ENCODE measurements at places on chromosomes 2 and 18.
A peak's percentile ranks its signal among the peaks of the same experiment; 100 is the strongest.

DNA sequence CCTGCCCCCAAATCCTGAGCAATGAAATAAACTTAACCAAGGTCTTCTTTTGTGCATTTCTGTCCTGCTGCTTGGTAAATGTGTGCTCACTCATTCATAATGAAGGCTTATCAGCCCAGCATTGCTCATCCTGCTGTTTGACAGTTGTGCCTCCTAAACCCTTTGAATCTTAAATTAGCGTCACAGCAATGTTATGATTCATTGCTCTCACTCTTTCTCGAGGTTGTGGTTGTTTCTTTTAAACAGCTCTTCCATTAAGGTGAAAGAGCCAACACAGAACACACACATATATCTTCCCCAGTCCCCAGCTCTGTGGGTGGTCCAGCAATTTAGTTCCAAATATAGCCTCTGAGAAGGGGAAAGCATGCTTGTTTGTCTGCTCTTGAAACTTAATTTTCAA is 84.0 kb downstream of the EVA1A start:
- no peak for DNase-seq
- peaks cover 3% of the 10 kb centered on the region for H3K27me3 ChIP-seq
- H3K36me3 ChIP-seq = no peaks in the 10 kb centered on the region

DNA sequence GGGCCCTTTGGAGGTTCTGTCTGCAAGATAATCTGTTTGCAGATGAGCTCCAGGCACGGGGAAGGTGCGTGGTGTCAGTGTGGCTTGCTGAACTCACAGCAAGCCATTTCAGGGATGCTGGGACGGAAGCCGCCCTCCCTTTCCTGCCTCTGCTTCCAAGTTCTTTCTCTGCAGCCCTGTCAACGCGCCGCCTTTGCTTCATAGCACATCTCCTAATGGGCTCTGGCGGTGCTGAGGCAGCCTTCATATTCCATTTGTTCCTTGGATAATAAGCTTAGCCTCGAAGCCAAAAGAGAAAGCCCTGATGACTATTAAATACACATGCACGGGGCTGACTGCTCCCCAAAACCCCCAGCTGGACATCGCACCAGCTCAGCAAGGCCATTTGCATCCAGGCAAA is 81.7 kb upstream of the TAF1B start:
- peaks cover 7% of the 10 kb centered on the region for H3K27me3 ChIP-seq
- peaks cover 86% of the 10 kb centered on the region for H3K4me1 ChIP-seq
- no peak overlapping the region for H3K27ac ChIP-seq
- H3K4me3 ChIP-seq = no peak overlapping the region
- no peaks in the 10 kb centered on the region for H3K36me3 ChIP-seq

GRCh38 chr2:216698895-216699294 is 3.5 kb upstream of the IGFBP5 start:
- H3K27me3 ChIP-seq = no peaks in the 10 kb centered on the region
- H3K4me1 ChIP-seq = peaks cover 16% of the 10 kb centered on the region
- DNase-seq = no peak
- H3K27ac ChIP-seq = no peak overlapping the region
- no peak overlapping the region for H3K4me3 ChIP-seq

GRCh38 chr2:171625006-171625405 is 62.3 kb upstream of the DYNC1I2 start:
- no peak for DNase-seq
- peaks cover 7% of the 10 kb centered on the region for H3K27me3 ChIP-seq
- H3K36me3 ChIP-seq = no peaks in the 10 kb centered on the region
- H3K27ac ChIP-seq = no peak overlapping the region
- H3K4me3 ChIP-seq = no peak overlapping the region

GRCh38 chr2:134195341-134195740 is 58.5 kb upstream of the MGAT5 start:
- H3K27me3 ChIP-seq = no peaks in the 10 kb centered on the region
- peaks cover 15% of the 10 kb centered on the region for H3K36me3 ChIP-seq
- H3K4me3 ChIP-seq = no peak overlapping the region
- DNase-seq = no peak
- H3K27ac ChIP-seq = no peak overlapping the region
- H3K4me1 ChIP-seq = peaks cover 22% of the 10 kb centered on the region

DNA sequence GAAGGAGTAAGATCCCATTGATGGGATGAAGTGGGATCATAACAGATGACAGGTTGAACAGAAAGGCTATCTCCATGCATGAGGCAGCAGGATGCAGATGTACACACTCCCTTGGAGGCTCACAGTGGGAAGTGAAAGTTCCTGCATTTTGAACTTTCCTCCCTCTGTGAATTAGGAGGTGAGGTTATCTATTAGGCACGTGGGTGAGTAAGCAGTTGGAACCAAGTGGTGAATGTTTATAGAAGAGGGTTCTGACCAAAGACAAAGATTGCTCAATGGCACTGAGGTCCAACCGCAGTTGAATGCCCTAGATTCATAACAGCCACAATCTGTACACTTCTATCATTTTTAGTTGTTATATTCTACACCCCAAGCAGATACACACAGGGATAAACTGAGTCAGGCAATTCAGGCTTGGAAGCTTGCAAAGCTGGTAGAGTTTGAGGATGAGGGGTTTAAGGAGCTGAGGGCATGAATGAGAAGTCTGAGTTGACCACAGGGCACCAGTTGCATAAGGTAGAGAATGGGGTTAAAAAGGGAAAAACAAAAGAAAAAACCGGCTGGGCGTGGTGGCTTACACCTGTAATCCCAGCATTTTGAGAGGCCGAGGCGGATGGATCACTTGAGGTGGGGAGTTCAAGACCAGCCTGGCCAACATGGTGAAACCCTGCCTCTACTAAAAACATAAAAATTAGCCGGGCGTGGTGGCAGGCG is 7.1 kb upstream of the KCMF1 start:
- peaks cover 48% of the 10 kb centered on the region for H3K4me1 ChIP-seq
- H3K27me3 ChIP-seq = peaks cover 6% of the 10 kb centered on the region
- DNase-seq = no peak
- H3K27ac ChIP-seq = no peak overlapping the region
- H3K36me3 ChIP-seq = peaks cover 57% of the 10 kb centered on the region

DNA sequence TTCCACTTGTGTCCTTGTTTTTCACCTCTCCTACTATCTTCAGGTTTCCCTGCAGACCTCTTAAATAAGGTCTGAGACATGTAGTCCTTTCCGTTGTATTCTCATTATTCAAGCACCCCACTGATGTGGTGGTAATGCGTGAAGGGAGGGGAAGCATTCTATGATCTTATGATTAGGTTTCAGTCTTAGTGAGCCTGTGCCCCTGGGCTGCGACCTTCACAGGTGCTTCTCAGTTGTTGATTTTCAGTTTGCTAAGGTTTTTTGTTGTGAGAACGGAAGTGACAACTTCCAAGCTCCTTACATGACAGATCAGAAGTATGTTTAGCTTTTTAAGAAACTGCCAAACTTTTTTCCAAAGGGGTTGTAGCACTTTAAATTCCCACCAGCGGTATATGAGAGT is 41.3 kb downstream of the VPS54 start:
- no peaks in the 10 kb centered on the region for H3K27me3 ChIP-seq
- no peak overlapping the region for H3K4me3 ChIP-seq
- no peak overlapping the region for H3K27ac ChIP-seq
- DNase-seq = no peak
- no peaks in the 10 kb centered on the region for H3K4me1 ChIP-seq

GRCh38 chr2:48607307-48608014 is 10.2 kb upstream of the GTF2A1L start:
- DNase-seq = no peak
- H3K4me3 ChIP-seq = no peak overlapping the region
- no peaks in the 10 kb centered on the region for H3K4me1 ChIP-seq
- peak overlapping the region; percentile 51 for H3K27ac ChIP-seq
- H3K27me3 ChIP-seq = no peaks in the 10 kb centered on the region

DNA sequence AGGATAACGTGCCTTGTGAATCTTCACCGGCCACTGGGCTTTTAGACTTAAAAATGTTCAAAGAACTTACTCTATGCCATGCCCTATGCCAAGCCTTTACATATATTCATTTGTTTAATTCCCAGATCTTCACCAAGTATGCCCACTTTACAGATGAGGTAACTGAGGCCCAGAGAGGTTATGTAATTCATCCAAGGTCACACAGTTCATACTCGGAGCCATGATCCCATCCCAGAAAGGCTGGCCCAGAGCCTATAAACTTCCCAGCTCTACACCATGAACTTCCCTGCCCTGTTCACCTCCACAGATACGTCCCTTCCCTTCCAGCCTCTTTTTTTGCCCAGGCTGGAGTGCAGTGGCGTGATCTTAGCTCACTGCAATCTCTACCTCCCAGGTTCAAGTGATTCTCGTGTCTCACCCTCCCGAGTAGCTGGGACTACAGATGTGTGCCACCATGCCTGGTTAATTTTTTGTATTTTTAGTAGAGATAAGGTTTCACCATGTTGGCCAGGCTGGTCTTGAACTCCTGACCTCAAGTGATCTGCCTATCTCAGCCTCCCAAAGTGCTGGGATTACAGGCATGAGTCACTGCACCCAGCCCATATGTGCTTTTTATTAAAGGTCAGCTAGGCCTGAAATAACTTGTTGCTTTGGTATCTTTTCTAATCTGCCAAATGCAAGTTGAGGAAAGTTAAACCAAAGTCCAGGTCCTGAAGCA is 44.1 kb downstream of the MTHFD2 start:
- no peak overlapping the region for H3K27ac ChIP-seq
- DNase-seq = no peak
- H3K4me3 ChIP-seq = no peak overlapping the region
- no peaks in the 10 kb centered on the region for H3K36me3 ChIP-seq

DNA sequence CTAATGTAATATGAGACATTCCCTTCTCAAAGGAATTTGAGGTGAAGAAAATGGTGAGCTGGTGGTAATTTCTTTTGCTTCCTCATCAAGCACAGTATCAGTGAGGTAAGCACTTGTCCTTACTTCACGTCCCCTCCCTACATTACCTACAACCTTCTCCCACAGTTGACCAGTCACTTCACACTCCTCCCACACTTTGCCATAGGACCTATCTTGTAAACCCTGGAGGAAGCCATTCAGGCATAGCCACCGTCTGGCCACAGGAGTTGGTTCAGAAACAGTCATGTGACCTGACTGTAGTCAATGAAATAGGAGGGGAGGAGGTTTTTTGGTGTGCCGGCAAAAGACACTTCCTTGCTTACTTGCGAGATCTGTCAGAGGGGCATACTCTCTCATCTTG is 12.1 kb downstream of the ACOXL start:
- H3K4me3 ChIP-seq = no peak overlapping the region
- H3K27me3 ChIP-seq = peaks cover 10% of the 10 kb centered on the region
- H3K4me1 ChIP-seq = peaks cover 22% of the 10 kb centered on the region
- no peak overlapping the region for H3K27ac ChIP-seq

GRCh38 chr18:58361212-58361611 is 267.7 kb downstream of the ALPK2 start:
- H3K4me3 ChIP-seq = no peak overlapping the region
- DNase-seq = no peak
- H3K27ac ChIP-seq = peak overlapping the region; percentile 57
- no peaks in the 10 kb centered on the region for H3K27me3 ChIP-seq
- H3K4me1 ChIP-seq = peaks cover 20% of the 10 kb centered on the region

- H3K4me1 ChIP-seq = peaks cover 65% of the 10 kb centered on the region
- no peaks in the 10 kb centered on the region for H3K36me3 ChIP-seq
- DNase-seq = no peak
- H3K4me3 ChIP-seq = no peak overlapping the region
- peaks cover 33% of the 10 kb centered on the region for H3K27me3 ChIP-seq
Measured at GRCh38 chr18:9712611-9713010, 4.5 kb downstream of the RAB31 start.

DNA sequence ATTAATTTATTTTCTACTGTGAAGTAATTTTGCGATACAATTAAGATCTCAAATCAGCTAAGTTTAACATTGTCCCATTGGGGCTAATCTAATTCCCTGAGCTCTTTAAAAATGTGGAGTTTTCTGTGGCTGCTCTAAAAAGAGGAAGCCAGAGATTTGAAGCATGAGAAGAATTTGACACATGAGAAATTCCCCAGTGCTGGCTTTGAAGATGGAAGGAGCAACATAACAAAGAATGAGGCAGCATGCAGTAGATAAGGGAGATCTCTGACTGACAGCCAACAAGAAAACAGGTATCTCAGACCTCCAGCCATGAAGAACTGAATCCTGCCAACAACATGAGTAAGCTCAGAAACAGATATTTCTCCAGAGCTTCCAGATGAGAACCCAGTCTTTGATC is 308.4 kb downstream of the ZNF804A start:
- H3K27ac ChIP-seq = no peak overlapping the region
- H3K4me1 ChIP-seq = no peaks in the 10 kb centered on the region
- no peaks in the 10 kb centered on the region for H3K27me3 ChIP-seq
- H3K4me3 ChIP-seq = no peak overlapping the region

GRCh38 chr2:118115761-118116160 is 27.5 kb downstream of the INSIG2 start:
- no peak for DNase-seq
- H3K4me1 ChIP-seq = peaks cover 43% of the 10 kb centered on the region
- no peak overlapping the region for H3K4me3 ChIP-seq
- no peak overlapping the region for H3K27ac ChIP-seq
- H3K36me3 ChIP-seq = peaks cover 21% of the 10 kb centered on the region

DNA sequence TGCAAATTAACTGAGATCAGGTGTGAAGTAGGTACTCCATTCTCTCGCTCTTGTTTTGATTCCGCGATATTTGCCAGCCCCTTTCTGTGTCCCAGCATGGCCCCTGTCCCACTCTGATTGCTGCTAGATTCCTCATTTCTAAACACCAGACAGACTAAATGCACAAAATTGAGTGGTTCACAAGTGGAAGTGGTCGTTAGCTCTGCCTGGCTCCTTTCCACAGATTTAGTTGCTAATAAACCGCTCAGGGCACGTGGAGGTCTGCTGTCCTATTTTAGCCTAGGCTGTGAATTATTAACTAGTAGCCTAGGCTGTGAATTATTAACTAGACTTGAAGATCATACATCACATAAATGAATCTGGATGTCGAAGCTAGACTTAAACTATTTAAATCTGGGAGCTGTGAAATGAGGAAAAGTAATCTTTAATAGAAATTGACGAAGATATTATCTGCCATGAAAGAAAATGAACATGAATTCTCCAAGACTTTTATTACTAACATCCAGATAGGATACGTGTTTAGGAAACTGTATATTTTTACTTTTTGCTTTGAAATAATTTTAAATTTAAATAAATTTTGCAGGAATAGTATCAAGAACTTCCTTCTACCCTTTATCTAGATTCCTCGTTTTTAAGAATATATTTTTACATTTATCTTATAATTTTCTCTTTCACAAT is 3.7 kb downstream of the IL1RL2 start:
- H3K4me1 ChIP-seq = peaks cover 4% of the 10 kb centered on the region
- H3K27ac ChIP-seq = no peak overlapping the region
- DNase-seq = no peak

All from nephron progenitor cell (in vitro differentiated cells).